ENCODE measurements at places on chromosomes 5 and 9. TPM values are rescaled to one million over a fixed set of nuclear protein-coding genes. Genes with fewer than 3 reads are reported as not detected.
A peak's percentile ranks its signal among the peaks of the same experiment; 100 is the strongest.

Gene FOXD4L4
- not detected for total RNA-seq

Gene CCNI2
- total RNA-seq = not detected

Gene GPR151
- total RNA-seq = not detected

Gene FRMD3
- total RNA-seq = 5.1 TPM

Gene SLC34A3
- not detected for total RNA-seq

Gene ANXA2R
- total RNA-seq = not detected

Gene CMYA5
- under 0.01 TPM for total RNA-seq

Gene ZNF366
- 1.7 TPM for total RNA-seq

Gene PCDHB2
- 3.3 TPM for total RNA-seq

Gene ADAMTS12
- total RNA-seq = 0.14 TPM

Gene CNTFR
- total RNA-seq = 2.4 TPM

Gene RGS7BP
- 4.2 TPM for total RNA-seq

Gene PCDHB15
- 6.6 TPM for total RNA-seq

Gene BAAT
- 0.55 TPM for total RNA-seq

Gene TAF11L5
- not detected for total RNA-seq

Gene ALDH1A1
- total RNA-seq = 320 TPM

DNA sequence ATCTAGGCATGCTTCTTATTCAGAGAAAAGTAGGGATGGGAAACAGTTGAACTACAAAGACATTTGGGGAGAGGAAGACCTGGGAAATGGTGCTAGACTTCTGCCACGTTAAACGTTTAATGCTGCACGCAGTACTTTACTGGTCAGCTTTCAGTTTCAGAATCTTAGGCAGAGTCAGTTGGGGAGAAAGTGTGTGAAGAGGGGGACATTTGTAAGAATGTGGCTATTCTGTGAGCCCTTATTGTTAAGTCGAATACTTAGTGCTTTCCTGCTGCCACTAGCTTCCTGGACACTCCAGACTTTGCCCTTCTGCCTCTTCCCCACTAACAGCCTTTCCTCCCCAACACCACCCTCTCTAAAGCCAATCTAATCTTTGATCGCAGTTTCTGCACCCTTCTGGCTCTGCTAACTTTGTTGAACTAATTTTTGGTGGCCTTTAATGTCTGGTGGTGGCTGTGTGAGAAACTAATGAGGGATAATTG is 6.1 kb downstream of the CYSTM1 start:
- DNase-seq = peak; percentile 48

DNA sequence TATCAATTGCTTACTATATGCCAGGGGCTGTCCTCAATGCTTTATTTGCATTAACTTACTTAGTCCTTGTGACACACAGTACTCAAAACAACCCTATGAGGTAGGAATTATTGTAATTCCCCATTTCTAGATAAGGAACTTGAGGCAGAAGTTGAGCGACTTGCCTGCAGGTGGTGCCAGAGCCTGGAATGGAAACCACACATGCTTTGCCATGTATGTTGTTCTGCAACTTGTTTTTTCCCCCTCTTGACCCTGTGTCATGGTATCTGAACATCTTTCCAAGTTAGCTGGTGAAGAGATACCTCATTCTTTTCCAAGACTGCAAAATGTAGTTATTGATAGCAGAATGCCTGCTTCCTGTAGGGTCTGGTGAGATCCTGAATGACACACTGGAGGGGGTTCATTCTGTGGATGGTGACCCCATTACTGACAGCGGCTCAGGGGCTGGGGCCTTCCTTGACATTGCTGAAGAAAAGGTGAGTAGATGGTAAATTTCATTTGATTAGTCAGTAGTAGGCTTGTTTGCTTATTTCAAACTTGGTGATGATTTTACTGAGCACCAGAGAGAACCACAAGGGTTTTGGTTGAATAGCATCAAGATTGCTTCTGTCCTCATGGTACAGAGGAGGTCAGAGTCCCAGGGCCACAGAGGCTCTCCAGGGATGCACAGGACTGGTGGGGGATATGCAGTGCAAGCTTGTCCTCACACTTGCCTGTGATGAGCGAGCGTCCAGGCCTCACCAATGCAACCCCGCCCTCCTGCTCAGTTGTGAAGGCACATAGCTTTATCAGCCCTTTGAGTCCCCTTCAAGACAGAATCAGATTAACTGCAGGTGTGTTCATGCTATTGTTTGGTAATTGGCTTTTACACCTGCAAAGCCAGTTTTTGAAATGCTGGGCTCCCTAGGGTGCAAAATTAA is 57.0 kb downstream of the COL15A1 start:
- DNase-seq = peak; percentile 86

GRCh38 chr5:44160369-44160768 is 228.9 kb downstream of the FGF10 start:
- no peak for DNase-seq

- no peak for DNase-seq
Measured at GRCh38 chr5:146703899-146704298, 174.7 kb downstream of the PPP2R2B start.

DNA sequence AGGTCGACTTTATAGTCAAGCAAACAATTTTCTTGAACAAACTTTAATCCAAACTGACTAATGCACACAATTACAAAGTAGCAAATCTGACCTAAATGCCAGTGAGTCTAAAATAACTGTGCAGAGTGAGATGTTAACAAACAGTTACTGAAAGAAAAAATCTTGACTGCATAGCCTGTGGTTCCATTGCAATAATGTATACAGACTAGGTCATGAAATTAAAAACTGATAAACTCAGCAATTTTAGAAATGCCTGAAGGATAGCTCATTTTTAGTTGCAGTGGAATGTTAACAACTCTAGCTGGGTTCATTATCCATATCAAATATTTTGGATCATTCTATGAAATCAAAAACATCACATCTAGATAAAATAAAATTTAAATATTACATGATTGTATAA is 73.4 kb upstream of the CDH12 start:
- no peak for DNase-seq

GRCh38 chr5:151772029-151772845 is 483 bp downstream of the G3BP1 start:
- no peak for DNase-seq

- DNase-seq = no peak
Measured at GRCh38 chr5:35269006-35269405, 38.7 kb upstream of the PRLR start.

DNA sequence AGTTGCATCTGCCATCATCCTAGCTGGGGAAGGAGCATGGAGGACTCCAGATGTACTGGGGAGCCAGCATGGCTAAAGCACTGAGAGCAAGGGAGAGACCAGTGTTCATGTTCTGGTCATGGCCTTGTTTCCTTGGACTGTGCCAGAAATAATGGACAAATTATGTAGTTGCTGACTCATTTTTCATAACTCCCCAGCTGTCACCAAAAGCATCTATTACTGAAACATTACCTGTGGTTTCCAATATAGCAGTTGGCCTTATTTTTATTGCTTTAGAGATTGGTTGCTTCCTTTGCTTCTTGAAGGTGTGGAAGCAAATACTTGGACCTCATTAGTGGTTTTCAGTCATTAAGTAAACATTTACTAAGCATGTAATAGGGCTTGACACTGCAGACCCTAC is 11.3 kb downstream of the RALGPS1 start:
- DNase-seq = no peak

GRCh38 chr5:167261309-167262100 is 1029.9 kb upstream of the WWC1 start:
- no peak for DNase-seq

GRCh38 chr9:93575796-93576257 is 557 bp upstream of the PHF2 start:
- no peak for DNase-seq

- DNase-seq = peak; percentile 41
Measured at GRCh38 chr9:27154908-27155307, 45.9 kb downstream of the TEK start.

DNA sequence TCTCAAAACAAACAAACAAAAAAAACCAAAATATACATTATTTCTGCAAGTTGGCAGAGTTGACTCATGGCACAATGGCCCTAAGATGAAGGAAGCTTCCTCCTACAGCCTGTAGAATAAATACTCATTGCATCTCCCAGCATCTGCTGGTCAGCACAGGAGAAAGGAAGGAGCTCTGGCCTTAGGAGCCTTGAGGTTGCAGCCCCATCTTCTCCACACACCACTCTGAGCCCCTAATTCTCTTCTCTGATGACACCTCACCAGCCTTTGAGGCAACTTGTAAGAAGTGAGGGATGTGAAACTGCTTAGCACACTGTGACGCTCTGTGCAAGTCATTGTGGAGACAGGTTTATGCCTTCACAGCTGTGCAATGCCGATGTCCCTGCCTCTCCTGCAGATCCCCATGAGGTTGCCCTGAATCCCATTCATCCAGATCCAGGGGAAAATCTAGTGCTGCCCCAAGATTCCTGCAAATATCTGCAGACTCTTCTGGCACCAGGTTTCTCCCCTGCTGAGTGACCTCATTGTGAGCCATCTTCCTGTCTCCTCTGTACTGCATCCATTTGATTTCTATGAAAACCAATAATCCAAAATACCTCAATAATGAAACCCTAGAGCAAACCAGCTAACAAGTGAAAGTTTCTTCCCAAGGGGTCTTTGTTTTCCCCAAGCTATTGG is 65.3 kb upstream of the TGFBR1 start:
- DNase-seq = no peak
